Mesenteric fat pad (tissue), 1 donor: ENCODE measurements at places on chromosomes 16 and 17. TPM values are rescaled to one million over a fixed set of nuclear protein-coding genes. Genes with fewer than 3 reads are reported as not detected.
A peak's percentile ranks its signal among the peaks of the same experiment; 100 is the strongest.

DNA sequence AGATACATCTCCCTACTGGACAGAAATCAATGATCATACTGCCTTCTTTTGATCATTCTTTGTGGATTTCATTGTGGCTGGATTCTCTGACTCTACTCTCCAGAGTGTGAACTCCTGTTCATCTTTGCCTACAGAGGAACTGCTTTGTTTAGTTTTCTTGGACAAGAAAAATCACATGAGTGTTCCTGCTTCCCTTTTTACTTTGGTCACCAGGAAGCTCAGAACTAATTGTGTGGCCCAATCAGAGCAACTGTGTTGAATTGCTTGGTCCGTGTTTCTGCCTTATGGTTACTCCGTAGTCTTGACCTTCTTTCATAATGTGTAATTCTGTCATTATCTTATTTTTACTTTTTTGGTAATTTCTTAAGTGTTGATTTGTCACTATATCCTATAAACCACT, 97.0 kb downstream of the MAF start:
- DNase-seq: no peak

- DNase-seq: no peak
These were observed 54.6 kb downstream of the RBFOX3 start for GRCh38 chr17:79556271-79556670.

GRCh38 chr17:48545022-48545375, at the start of gene HOXB2:
TSS of gene HOXB2 (minus strand) at chr17:48545109. CDS start at chr17:48544911, 198 bp downstream.
- DNase-seq: no peak

GRCh38 chr17:11880714-11881113, 116.6 kb downstream of the ZNF18 start:
- DNase-seq: no peak

DNA sequence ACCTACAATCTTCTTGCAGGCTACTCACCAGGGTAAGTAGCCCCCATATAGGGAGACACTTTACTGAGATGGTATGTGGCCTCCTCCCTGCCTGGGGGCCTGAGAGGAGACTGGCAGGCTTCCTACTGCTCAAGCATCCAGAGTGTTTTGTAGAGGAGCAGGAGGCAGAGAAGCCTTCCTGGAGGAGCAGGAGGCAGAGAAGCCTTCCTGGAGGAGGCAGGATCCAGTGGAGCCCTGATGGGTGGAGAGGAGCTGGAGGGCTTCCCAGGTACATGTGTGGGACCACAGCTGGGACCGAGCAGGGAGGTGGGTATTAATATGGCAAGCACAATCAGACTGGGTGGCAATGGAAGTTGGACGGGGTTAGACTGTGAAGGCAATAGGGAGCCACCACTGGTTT, 2.1 kb upstream of the ADGRG5 start:
- DNase-seq: peak; percentile 60

DNA sequence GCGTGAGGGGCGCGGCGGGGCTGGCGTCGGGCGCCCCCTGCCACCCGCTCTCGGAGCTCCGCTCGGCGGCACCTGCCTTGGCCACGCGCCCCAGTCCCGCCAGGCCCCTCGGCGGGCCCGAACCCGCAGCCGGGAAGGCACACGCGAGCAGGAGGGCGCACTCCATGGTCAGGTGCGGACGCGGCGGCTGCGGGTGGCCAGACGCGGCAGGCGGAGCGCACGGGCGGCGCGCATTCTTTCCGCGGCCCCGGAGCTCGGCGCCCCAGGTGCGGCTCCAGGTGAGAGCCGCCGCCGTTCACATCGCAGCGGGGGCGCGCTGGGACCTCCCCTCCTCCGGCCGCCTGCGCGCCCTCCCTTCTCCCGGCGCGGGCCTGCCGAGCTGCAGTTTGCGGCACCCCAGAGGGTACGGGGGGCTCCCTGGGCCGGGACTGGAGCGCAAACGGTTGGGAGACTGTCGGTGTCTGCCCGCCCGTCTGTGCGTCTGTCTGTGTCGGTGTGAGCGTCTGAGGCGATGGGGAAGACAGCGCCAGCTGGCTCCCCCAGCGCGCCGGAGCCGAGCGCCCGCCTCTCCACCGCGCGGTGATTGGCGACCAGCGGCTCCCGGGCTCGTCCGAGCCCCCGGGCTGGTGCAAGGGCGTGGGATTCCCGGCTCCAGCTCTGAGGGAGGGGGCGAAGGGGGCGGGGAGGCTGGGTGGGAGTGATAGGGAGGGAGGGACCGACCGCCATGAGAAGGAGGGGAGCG, at the start of gene ADAMTS18:
Gene ADAMTS18, minus strand, starts transcription at position 505 of the 742 bp plus-strand sequence. Its CDS starts 339 bp downstream, at position 166.
- no peak for DNase-seq

Gene PTX4
- total RNA-seq: 0.35 TPM

Gene SPIRE2
- 1.7 TPM for total RNA-seq
